ENCODE measurements at places on chromosomes 2 and 18. TPM values are rescaled to one million over a fixed set of nuclear protein-coding genes. Genes with fewer than 3 reads are reported as not detected.

The CARF gene
- 7.0 TPM for total RNA-seq

GRCh38 chr2:241150660-241151530, 628 bp downstream of the PPP1R7 start:
- DNase-seq: no peak

DNA sequence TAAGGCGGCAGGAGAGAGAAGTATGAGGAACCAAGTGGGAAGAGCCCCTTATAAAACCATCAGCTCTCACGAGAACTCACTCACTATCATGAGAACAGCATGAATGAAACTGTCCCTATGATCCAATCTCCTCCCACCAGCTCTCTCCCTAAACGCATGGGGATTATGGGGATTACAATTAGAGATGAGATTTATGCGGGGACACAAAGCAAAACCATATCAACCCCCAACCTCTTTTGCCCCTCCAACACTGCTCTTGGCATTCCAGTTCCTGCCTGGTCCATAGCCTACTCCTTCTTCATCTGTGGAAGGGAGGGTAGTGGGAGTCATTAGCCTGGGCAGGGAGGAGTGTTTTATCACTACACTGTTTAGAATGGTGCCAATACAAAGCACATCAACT, 1.4 kb upstream of the EHD3 start:
- no peak for DNase-seq

The BUB1 gene
- total RNA-seq: 113 TPM

GRCh38 chr18:54360406-54360805, 2.7 kb downstream of the C18orf54 start:
- no peak for DNase-seq

The LIMS3 gene
- 1.4 TPM for total RNA-seq

DNA sequence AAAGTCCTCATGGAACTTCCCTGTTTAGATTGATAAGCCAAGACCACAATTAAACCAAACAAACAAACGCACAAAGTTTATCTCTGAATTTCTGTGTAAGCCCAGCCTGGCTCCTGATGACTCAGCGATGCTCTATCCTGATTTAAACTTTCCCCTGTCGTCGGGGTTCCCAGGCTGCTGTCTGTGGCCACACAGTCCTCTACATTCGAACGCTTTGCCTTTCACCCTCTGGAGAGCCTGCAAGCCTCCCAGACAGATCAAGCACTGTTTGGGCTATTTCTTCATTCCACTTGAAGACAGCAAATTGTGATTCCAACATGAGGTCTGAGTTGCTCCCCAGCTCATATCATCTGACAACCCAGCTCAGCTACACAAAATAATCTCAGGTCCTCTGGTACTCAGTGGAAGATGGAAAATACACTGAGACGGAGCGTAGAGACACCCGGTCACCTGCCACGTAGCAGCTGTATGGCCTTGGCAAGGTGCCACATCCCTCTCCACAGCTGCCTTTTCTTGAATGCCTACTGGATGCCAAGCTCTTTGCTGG, 51.2 kb downstream of the CYRIA start:
- peak; percentile 78 for DNase-seq

- DNase-seq: no peak
Observed at GRCh38 chr2:38149531-38149930, 73.6 kb upstream of the CYP1B1 start.

The MYO1B gene
- 4.1 TPM for total RNA-seq

DNA sequence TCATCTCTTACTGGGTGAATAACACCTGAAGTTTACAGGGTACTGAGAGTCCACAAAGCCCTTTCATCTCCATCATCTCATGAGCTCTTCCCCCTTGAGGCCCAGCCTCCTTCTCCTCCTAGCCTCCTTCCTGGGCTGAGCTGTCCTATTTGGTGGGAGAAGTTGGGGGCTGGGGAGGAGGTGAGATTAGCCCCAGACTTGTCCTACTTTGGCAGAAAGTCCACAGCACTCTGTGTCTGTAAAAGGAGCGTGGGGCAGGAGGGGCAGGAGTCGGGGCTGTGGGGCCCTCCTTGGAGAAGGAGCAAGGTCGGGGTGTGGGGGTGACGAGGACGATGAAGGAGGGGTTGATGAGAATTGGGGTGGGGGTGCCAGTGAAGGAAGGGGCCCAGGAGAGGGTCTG, 10.0 kb upstream of the DES start:
- no peak for DNase-seq

The C2orf68 gene
- total RNA-seq: 27.2 TPM

The IGFBP5 gene
- total RNA-seq: 4.4 TPM

DNA sequence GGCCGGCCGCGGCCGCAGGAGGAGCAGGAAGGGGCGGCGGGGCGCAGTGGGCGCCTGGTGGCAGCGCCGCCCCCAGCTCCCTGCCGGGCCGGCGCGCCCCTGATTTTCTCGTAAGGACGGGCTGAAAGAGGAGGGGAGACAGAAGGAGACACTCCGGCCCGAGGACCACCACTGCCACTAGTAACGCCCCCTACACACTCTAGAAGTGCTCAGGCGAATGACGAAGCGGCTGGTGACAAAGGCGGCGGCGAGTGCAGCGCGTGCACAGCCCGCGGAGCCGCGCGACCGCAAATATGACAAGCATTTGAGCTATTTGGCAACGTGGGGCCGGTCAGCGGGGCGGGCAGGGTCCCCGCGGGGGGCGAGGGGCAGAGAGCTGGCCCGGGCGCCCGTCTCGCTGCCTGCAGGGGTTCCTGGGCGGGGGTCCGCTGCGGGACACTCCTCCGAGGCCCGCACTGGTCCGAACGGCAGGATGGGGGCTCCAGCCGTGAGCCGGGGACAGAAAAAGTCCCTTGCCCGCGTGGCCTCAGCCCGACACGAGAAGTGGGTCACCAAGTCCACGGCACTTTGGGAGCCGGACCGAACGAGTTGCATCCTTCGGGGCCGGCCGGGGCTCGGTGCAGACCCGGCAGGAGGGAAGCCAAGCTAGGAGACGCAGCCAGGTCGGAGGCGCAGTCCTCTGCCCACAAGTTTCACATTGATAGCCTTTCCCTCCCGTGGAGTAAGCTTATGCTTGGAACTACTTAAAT, 524 bp upstream of the SERTAD2 start:
- DNase-seq: peak; percentile 83

- DNase-seq: peak; percentile 55
Observed at GRCh38 chr2:145874466-145874865, 1354.5 kb upstream of the ZEB2 start.

The CXCR1 gene
- total RNA-seq: not detected

DNA sequence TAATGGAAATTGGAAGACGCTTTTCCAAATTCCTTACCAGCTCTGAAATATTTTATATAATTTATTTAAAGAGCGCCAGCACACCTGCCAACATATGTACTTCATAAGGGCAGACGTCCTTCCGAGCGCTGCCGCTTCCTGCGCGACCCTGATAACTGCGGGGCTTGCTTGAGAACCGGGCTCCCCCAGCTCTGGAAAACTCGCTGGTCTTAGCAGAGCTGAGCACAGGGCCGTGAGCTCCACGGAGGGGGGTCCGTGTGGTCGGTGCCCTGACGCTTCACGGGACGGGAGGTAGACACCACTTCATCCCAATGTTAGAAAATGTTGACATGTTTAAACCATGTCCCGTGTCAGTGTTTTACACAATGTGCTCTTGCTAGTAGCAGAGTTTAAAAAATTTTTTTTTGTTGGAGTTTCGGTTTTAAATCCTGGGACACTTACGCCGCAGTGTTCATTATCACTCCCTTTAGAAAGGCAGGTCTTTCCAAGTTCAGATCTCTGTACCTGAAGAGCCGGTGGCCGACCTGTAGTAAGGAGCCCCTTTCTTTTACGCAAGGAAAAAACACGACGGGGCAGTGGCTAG, 1.6 kb downstream of the NFATC1 start:
- DNase-seq: no peak

DNA sequence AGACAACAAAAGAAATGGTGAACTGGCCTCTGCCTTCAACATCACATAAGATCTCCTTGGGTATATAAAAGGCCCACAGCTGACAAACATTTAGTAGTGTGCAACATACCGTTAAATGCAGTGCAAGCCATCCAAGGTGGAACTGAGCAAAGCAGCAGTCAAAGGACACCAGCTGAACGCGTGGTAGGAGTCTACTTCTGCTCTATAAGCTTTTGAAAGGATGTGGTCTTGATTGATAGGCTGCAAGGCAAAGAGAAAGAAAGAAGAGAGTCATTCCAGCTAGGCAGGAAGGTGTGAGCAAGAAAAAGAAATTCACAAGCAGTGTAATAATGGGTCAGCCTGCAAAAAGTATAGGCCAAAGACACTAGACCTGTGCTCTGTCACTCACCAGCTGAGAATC, 356.3 kb downstream of the SATB2 start:
- no peak for DNase-seq

DNA sequence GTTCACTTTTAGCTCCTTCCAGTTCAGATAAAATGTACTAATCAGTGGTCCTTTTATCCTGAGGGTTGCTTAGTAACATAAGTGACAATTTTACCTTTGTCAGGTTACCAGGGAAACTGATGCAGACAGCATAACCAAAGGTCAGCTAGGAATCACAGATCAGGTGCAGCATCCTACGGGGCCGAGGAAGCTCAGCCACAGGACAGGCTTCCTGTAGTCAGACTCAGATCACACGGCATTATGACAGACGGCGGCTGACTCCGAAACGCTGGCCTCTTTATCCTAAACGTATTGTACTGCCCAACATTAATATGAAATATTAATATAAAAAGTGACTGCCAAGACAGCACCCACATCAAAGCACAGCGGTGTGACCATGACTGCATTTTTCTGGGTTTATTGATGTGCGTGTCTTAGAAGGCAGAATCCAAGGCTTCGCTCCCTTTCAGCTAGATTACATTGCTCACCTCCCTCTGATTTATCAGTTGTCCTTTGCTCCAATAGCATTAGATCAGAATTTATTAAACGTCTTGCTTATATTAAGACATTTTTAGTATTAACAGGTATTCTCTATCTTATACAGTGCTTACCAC, 444.5 kb downstream of the CMPK2 start:
- no peak for DNase-seq

GRCh38 chr2:66535574-66536289, 100.8 kb downstream of the MEIS1 start:
- no peak for DNase-seq

The IL36RN gene
- total RNA-seq: not detected

- DNase-seq: no peak
Observed at GRCh38 chr18:48165111-48165866, 234.8 kb upstream of the SMAD2 start.

DNA sequence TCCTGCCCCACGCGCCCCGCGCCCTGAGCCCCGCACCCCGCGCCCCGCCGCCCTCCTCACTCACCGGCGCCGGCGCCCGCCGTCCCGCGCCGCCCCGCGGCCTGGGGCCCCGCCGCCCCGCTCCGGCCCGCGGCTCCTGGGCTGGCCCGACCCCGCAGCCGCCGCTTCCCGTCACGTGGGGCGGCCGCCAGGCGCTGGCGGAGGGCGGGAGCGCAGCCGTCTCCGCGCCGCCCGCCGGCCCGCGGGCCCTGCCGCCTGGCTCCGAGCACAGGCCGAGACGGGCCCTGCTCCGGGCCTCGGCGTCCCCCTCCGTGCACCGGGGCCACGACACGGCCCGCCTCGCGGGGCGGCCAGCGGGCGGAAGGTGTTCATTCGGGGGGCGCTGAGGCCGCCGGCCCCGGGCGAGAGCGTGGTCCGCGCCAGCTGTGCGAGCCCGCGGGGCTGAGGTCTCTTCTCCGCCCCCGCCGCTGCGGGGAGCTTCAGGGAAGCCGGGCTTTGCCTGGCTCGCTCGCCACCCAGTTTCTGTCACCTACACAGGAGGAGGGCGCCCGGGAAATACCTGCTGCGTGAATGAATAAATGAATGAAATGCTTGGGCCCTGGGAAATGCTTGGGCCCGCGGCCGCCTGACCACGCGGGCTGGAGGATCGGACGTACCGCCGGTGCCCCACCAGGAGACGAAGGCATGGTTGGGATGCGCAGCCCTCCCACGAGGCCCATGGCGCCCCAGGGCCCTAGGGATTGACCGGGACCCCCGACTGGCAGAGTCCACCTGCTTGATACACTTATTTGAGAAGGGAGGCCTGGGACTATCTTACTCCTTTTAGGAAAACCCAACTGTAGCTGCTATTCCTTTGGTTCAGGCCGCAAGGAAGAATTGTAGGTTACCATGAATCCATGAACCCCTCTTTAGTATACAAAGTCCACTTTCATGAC, at the start of gene TGFBRAP1:
Gene TGFBRAP1, minus strand, starts transcription at position 175 of the 935 bp plus-strand sequence. CDS start 21,434 bp downstream, outside the sequence.
- peak; percentile 13 for DNase-seq

GRCh38 chr2:173961346-173961705, 3.8 kb downstream of the SP3 start:
- DNase-seq: no peak

The FRZB gene
- 0.31 TPM for total RNA-seq

The IL1F10 gene
- not detected for total RNA-seq

DNA sequence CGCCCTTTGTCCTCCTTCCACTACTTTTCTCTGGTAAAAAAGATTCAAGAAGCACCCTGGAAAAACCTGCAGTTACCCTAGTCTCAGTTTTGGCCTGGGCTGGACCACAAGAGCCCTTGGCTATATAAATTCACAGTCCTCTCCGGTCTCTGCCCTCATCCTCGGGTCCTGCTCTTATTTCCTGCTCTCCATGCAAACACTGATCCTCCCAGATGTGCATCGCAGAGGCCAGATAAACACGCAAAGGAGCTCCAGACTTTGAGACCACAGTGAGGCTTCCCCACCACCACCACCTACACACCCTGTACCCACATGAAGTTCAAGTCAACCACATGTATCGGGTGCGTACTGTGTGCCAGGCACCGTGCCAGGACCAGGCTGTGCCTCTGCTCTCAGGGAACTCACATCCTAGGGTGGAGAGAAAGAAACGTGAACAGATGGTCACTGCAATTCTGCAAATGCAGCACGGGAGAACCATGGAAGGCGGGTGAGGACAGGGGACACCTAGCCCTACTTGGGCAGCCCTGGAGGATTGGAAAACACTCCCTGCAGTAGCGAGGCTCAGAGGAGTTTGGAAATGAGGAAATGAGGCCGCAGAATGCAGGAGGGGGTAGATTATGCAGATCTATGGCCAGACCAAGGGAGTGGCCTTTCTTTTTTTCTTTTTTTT, 7.4 kb downstream of the CTDSP1 start:
- DNase-seq: peak; percentile 40

GRCh38 chr2:189601043-189601442, 20.5 kb upstream of the SLC40A1 start:
- DNase-seq: peak; percentile 87

The WNT6 gene
- not detected for total RNA-seq

DNA sequence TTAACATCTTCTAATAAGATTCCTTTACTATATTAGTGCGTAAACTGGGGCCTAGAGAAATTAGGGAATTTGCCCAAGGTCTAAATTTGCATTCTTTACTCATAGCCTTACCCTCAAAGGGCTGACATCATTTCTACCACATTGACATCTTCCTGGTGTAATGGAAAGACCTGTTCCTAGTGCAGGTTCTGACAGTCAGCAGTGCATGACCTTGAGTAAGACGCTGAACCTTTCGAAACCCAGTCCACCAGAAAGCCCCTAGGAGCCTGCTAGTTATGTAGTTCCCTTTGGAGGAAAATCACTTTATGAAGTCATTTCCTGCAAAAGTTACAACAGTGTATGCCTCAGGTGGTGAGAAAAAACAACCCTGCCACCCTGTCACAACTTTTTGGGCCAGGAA, 388.3 kb downstream of the TNS1 start:
- no peak for DNase-seq

DNA sequence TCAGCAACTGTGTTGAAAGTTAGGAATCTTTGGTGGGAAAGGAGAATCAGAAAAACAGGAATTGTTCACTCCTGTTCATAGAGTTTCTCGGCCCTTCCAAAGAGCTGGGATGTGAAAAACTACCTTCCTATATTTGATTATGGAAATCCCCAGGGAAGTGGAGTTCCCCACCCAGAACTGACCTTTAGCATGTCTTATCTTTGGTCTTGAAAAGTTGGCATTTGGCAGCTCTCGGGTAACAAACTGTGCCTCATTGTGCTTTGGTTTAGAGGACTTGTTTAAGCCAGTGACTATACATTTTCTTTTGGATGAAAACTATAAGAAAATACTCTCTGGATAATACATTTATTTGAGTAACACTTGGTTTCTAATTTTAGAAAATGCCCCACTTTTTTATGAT, 51.3 kb upstream of the CERS6 start:
- DNase-seq: no peak

The C2orf78 gene
- not detected for total RNA-seq

All from A172 (cell line).